Hematopoietic multipotent progenitor cell (in vitro differentiated cells): ENCODE measurements at places on chromosomes 2 and 18. TPM values are rescaled to one million over a fixed set of nuclear protein-coding genes. Genes with fewer than 3 reads are reported as not detected.

- DNase-seq: no peak
Measured at GRCh38 chr2:130966775-130967490, 126.3 kb downstream of the FAM168B start.

DNA sequence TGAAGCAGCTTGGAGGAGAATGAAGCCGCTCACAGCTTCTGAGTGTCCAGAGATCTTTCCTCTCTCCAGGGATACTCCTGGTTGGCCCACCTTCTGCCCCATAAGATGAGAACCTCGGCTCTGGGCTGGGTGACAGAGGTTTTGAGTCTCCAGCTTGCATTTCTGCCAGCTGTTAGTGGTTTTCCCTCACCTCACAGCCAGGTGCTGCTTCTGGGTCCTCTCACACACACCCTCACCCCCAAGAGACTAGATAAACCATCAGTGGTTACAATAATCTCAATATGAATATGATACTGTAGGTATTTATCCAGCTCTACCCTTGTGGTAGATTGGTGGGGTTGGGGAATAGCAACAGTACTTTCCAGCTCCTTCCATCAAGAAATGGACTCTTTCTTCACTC is 161.7 kb upstream of the SIX3 start:
- no peak for DNase-seq

- DNase-seq: no peak
Measured at GRCh38 chr18:57438743-57439608, 3.8 kb downstream of the ONECUT2 start.

DNA sequence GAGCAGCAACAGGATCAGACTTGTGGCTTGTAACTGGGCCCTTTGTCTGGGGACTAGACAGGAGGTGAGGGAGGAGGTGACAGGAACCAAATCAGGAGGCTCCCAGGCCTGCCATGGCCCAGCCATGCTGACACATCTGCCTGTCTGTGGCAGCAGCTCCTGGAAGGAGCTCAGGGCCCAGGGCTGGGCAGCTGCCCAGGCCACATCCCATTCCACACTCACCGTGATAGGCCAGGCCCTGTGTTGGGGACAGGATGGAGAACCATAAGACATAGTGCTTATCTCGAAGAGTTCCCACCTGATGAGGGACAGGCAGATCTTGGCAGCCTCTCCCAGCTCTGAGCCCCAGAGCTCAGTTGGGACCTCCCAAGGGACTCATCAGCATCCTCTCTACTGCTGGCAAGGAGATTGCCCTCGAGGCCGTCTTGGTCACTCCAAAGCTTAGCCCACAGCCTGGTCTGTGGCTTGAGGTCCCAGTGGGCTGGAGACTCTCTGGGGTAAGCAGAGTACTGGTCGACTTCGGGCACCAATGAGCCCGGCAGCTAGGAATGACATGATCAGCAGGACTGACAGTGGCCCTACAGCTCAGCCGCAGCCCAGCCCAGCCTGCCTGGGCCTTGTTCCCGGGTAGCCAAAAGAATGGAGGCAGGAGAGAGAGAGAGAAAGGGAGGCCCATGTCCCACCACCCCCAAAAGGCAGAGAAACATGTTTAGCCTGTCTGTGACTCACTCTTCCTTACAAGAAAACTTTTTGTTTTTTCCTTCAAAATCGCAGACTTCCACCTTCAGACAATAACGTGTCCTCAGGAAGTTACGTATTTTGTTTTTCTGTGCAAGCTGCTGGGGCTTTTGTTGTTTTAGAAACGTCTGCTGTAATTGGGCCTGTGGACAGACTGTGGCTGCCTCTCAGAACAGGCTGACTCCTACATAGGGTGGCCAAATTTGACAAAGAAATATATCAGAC is 82.1 kb downstream of the HS1BP3 start:
- DNase-seq: no peak

FER1L5 gene
- total RNA-seq: not detected

GALNT3 gene
- total RNA-seq: 2.2 TPM

CLEC4F gene
- not detected for total RNA-seq

DNA sequence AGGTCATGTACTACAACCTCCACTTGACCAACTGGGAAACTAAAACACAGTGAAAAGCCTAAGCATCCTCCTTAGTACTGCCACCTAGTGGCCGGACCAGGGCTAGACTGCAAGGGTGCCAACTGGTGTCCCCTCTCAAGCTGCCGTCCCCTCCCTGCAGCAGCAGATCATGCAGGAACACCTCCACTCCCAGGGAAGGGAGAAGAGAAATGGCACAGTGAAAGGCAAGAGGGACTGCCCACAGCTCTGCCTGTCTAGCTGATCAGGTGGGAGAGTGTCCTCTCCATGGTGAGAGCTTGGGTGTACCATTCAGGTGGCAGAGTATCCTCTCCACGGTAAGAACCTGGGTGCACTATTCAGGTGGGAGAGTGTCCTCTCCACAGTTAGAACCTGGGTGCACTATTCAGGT is 78.1 kb downstream of the AAK1 start:
- DNase-seq: peak; percentile 57

CCDC88A gene
- 47.1 TPM for total RNA-seq

- DNase-seq: no peak
Measured at GRCh38 chr2:235836491-235836911, 331.7 kb downstream of the GBX2 start.

- DNase-seq: no peak
Measured at GRCh38 chr2:240178564-240178963, 38.1 kb upstream of the OTOS start.

GRCh38 chr2:26064846-26065245 is 31.0 kb downstream of the RAB10 start:
- DNase-seq: no peak

GRCh38 chr2:43592443-43592842 is 3.4 kb downstream of the THADA start:
- no peak for DNase-seq

TMEM198 gene
- 0.54 TPM for total RNA-seq
